ENCODE measurements at places on chromosomes 5 and 9.

DNA sequence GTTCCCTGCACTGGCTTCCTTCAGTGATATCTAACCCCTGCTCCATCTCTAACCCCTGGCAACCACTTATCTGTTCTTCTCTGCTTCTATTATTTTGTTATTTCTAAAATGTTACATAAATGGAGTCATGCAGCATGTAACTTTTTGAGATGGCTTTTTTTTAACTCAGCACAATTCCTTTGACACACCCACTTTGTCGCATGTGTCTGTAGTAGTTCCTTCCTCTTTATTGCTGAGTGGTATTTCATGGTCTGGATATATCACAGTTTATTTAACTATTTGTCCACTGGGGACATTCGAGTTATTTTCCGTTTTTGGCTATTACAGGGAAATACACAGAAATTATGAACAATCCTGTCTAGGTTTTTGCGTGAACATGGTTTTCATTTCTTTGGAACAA lies 200.2 kb downstream of the TRIO start:
- DNase-seq = no peak

- no peak for DNase-seq
These were observed 1875.9 kb upstream of the CDH9 start for GRCh38 chr5:28914297-28914696.

GRCh38 chr5:171342362-171343111 lies 33.5 kb downstream of the TLX3 start:
- no peak for DNase-seq

GRCh38 chr9:136539427-136540421 lies 6.1 kb downstream of the NOTCH1 start:
- DNase-seq = no peak

- no peak for DNase-seq
These were observed 7.2 kb downstream of the CYFIP2 start for GRCh38 chr5:157273131-157273556.

DNA sequence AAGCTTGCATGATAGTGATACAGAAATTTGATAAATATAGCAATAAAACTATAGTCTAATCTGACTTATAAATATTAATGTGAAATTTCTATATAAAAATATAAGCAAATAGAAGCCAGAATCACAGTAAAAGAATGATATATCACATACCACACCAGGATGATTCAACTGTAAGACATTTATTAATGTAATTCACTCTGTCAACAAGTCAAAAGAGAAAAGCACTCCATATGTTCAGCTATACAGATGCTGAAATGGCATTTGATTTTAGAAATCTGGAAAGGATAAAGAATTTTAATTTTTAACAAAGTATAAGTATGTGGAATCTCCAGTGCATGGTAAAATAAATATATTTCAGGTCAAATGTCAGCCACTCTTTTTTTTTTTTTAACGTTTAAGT lies 372.4 kb downstream of the KCNN2 start:
- no peak for DNase-seq

- DNase-seq = no peak
These were observed 83.0 kb upstream of the FCN1 start for GRCh38 chr9:135000647-135001245.

- no peak for DNase-seq
These were observed 47.2 kb downstream of the RFX3 start for GRCh38 chr9:3478549-3478953.

- no peak for DNase-seq
These were observed 329.1 kb downstream of the SH3GL2 start for GRCh38 chr9:17907779-17908508.

- no peak for DNase-seq
These were observed 5.4 kb upstream of the CCDC187 start for GRCh38 chr9:136309101-136309801.

DNA sequence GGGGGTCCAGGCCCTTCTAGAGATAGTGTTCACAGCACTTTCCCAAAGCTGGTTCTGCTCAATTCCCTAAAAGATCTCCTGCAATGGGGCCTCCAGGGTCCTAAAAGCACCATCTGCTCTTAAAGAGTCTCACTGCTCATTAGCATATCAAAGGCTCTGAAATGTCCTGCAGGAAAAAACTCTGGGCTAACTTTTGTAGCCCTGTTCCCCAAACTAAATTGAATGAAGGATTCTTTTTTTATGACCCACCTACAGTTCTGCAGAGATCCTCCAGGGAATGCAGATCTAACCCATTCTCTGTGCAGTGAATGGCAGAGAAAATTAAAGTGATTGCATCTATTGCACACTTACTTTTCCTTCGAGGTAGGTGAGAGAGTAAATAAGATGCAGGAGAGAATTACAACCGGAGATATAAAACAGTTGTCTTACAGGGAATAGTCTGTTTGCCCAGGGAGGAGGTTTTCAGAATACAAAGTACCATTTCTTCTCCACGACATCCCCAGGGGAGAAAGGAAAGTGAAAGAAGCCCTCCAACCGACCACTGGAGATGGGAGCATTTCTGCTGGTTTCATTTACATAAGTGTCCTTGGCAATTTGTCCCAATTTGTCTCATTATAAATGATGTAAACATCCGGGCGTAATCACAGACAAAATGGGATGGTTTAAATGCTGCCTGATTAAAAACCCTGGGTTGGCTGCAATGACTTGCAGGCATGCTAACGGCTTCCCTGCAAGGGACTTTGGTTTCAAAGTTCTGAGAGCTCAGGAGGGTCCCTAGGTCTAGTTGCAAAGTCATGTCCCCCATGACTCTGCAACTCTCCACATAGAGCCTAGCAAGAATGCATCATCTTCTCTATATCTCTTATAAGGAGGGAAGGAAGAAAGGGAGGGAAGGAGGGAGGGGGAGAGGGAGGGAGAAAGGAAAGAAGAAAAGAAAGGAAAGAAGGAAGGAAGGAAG lies 114.0 kb downstream of the KCNIP1 start:
- no peak for DNase-seq

GRCh38 chr5:37662789-37663485 lies 176.9 kb downstream of the GDNF start:
- no peak for DNase-seq

DNA sequence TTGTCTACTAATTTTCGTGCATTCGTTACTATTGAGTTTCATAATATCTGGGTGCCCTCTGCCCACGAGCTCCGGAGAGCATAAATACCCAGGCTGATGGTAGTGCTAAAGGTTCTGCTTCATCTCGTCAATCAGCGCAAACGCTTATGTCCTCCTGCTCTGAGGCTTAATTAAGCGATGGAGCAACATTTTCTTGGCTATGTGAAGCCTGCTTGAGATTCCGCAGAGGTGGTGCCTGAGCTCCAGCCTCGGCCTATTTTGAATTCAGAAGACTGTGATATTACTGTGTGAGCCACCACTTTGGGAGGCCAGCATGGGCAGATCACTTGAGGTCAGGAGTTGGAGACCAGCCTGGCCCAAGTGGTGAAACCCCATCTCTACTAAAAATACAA lies 44.8 kb downstream of the ANXA2R start:
- no peak for DNase-seq

DNA sequence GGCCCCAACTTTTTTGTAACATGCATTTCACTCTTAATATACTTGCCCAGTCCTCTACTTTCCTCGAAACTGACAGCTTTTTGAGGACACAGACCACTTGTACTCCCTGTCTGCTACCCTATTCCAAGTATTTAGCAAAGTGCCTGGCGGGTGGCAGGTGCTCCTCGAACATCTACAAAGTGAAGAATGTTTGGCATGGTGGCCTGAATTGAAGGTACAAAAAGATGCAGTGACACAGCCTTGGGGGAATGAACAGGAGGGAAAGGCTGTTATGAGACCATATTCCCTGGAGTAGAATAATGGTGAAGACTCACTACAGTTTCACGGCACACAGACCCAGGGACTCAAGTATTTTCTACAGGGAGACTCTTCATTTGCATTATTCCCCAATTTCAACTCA lies 590.9 kb downstream of the PRELID2 start:
- DNase-seq = no peak

DNA sequence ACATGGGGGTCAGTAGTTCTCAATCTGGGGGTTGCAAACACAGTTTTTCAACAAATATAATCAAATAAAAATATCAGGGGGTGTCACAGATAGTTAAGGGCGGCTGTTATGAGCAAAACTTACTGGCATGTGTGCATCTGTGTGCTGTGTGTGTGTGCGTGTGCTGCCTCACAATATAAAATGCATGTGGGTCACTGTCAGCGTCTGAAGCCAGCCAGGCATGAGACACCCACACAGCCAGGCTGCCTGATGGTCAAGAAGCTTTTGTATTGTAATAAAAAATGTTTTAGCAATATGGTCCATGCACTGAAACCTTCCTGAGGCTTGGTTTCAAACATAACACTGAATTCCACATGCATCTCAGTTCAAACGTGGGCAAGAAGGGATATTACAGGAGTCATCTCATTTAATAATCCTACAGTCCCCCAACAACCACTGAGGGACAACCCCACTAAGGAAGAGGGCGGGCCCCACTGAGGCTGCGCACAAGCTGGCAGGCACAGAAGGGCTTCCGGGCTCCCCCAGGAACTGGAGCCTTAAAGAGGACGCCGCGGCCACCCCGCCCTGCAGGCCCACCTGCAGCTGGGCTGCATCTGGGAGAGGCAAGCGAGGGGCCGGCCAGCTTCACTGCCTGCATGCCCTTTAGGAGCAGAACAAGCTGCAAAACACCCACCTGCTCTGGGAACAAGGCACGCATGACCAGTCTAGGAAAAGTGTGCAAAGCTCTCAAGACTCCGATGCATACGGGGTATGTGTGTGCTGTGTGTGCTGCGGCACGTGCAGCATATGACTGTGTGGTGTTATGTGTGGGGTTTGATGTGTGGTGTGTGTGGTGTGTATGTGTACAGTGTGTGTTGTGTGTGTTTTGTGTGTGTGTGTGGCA lies 14.1 kb downstream of the SEMA4D start:
- no peak for DNase-seq

DNA sequence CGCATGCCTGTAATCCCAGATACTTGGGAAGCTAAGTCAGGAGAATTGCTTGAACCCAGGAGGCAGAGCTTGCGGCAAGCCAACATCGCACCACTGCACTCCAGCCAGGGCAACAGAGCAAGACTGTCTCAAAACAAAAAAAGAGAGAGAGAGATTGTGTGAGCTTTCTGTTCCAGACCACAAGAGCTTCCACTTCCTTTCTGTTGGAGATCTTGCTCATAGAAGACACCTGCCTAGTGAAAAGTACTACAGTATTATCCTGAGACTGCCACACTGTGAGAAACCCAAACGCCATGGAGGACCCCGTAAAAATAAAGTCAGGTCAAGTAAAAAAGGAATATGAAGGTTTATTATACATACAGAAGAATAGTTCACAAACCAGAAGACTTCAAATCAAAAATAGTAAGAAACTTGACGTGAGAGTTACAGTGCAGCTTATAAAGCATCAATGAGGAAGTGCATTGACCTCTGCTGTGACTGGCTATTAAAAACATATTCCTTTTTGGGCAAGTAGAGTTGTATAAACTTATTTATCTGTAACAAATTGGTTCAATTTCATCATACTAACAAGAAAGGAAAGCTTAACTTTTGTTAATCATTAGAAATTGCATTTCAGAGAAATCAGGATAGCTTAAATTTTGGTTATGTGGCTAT lies 4.3 kb upstream of the EMB start:
- DNase-seq = no peak

GRCh38 chr5:53037141-53037859 lies 48.1 kb downstream of the ITGA2 start:
- no peak for DNase-seq

GRCh38 chr9:128231638-128232527 lies 28.7 kb downstream of the DNM1 start:
- no peak for DNase-seq

- no peak for DNase-seq
These were observed 232.6 kb downstream of the MAST4 start for GRCh38 chr5:66828548-66829357.

DNA sequence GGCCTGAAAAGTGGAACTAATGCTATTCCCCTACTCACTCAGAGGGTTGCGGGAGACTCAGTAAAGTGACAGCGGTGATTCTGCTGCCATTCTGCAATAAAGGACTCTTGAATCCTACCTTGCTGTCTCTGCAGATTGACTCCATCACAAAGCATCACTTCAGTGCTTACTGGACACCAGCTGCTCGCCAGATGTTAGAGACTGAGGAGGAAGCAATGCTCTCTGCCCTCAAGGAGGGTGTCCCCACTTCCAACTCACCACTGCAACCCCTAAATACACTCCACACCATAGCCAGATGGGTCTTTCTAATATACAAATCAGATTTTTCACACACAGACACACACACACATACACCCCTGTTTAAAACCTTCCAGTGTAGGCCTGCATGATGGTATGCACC lies 21.4 kb downstream of the TTLL11 start:
- no peak for DNase-seq

DNA sequence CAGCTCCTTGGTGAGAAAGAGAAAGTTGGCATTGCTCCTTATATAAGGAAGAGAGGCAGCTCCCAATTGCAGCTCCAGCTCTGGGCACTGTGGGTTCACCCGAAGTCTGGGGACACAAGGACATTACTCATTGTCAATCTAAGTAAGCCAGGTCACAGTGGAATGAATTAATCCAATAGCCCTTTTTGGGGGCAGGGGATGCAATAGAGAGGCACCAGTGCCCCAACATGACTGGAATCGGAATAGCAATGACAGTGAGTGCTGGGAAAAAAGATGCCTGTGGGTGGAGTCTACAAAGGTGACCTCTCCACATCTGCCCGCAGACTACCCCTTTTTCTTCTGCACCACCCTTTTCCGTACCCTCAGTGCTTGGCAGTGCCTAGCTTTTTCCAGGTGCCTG lies 11.1 kb upstream of the NEUROG1 start:
- no peak for DNase-seq

DNA sequence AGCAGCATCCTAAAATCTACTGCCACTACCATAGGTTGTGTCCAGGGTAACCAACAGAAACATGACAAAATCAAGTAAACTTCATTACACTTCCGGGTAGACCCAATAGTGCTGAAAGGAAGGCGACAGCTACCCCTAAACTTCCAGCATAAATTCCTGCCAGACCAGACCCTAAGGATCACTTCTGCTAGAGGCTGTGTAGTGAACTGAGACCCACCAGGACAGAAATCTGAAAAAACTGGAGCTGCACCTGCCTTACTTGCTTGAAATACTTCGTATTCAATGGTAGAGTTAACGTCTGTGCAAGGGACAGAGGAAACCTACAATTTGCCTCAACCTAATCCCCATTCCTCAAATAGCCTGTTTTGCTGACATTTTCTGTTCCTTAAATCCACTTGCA lies 1.0 kb upstream of the SECISBP2 start:
- no peak for DNase-seq

DNA sequence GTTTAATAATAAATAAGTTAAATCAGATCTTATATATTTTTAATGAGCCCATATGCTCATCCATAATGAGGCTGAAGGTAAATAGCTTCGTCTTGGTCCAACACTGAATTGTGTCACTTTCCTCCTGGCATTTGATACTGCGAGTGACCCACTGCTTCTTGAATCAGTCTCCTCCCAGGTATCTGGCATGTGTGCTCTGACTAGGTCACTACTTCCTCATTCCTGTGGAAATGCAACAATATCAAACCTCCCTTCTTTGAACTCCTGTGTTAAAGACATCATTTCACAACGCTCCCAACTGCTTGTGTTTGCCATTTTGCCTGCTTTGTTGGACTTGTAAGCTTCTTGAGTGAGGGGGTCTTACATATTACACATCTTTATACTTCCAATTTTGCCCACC lies 157.7 kb downstream of the SLC24A2 start:
- DNase-seq = no peak
